Mucosa of gallbladder (tissue), 1 donor: ENCODE measurements at places on chromosomes 4 and X. TPM values are rescaled to one million over a fixed set of nuclear protein-coding genes. Genes with fewer than 3 reads are reported as not detected.

The DCHS2 gene
- 14.2 TPM for total RNA-seq

DNA sequence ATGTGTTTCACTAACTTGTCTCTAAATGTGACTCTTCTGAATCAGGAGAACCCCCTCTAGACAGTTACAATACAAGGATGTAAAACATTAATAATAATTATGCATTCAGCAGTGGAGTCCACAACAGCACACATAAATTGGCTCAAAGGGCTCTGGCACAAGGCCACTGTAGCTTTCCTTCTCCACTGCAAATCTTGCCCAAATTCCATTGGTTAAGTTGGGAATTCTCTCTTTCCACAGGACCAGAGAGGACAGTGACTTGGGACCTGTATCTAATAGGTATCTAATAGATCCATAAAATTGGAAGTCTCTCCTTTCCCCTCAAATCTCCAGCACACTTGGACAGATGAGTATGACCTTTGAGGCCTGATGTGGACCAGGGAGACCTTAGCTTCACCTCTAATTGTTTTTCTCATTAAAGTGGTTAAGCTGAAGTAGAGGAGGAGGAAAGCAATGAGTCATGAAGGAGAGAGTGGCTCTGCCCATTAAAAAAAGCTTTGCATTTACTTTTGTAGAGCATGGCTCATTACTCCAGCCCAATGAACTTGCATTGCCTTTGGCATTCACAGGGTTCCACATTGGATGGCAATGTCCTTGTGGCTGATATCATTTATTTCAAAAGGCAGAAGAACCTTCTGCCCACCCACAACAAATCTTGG lies 72.3 kb upstream of the SH3RF1 start:
- no peak for DNase-seq

DNA sequence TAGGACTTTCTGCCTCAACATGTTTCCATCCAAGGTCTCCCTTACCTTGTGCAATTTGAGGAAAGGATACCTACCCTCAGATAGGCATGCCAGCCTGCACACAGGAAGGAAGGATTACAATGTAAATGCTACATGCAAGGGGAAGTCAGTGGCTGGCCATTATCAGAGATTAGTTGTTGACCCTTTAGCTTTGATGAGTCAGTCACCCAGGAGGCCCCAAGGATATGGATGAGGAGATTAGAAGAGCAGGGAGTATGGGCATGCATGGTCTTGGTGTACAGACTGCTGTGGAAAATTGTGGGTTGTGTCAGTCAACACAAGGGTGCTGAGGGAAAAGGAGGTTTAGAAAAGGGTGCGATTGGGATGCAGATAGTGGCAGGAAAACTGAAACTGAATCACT lies 92.0 kb downstream of the GUCY2F start:
- DNase-seq = no peak

DNA sequence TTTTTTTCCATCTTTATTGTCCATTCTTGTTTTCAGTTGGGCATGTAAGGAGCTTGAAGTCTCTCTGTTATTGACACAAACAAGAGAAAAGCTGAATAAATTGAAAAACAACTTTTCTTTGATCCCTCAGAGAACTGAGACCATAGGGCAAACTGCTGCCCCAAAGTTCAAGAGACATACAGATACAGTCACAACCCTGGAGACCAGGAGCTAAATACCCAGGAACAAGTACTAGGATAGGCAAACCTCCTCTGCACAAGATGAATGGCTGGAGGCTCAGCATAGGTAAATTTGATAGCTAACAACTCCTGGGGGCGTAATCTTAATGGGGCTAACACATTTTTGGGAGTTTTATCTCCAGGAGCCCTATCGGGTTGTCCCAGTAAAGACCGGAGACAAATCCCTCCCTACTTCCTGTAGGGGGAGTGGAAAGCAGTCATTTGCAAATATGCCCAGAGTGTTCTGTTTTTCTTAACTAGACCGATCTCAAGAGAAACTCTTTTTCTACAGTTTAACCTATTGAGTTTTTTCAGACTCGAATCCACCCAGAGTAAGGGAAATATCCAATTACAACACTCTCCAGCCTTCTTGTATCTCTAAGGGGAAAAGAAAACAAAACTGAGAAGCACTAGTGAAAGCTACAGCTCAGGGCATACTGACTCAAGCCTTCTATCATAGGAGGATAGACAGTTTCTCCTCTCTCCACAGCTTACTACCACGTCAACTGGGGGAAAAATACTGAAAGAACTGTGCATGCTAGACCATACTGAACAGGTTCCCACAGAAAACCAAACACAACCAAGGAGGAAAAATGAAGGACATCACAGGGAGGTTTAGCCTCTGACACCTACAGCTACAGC lies 23.1 kb downstream of the MAGEA8 start:
- DNase-seq = no peak

DNA sequence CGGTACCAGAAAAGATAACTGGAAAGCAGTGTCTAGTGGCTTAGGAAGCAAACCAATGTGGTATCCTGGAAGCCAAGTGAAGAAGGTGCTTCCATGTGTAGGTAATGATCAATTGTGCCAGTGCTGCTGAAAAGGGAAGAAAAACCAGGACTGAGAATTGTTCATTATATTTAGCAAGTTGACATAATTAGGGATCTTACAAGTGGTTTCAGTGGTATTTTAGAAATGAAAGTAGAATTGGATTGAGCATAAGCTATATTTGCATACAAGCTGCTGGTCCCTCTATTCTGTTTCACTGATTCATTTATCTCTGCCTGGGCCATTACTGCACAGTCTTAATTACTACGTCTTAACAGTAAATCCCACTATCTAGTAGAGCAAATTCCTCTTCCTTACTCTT lies 32.3 kb downstream of the PRDM8 start:
- no peak for DNase-seq

- DNase-seq = no peak
Observed at GRCh38 chr4:4564522-4564921, 22.7 kb upstream of the STX18 start.

GRCh38 chr4:95092766-95093165 lies 335.0 kb downstream of the BMPR1B start:
- no peak for DNase-seq

The SCML1 gene
- 6.1 TPM for total RNA-seq

GRCh38 chr4:184949020-184949419 lies 69.3 kb upstream of the HELT start:
- DNase-seq = no peak

DNA sequence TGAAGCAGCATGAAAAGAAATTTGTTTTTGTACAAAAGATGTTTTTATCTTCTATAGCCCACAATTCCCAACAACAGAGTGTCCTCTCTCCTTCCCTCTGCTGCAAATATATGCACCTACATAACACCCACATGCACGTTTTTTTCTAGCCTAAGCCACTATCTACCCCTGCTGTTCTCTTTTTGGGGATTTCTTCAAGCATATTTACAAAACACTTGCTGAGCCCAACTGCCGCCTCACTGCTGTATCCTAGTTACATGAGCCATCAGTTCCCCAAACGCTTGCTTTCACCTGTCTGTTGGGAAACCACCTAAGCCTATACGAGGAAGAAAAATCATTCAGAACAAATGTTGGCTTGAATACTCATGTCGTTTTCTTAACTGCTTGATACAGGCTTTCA lies 127.2 kb downstream of the CHRNA9 start:
- no peak for DNase-seq

GRCh38 chr4:113292371-113293042 lies 243.1 kb downstream of the ANK2 start:
- no peak for DNase-seq

DNA sequence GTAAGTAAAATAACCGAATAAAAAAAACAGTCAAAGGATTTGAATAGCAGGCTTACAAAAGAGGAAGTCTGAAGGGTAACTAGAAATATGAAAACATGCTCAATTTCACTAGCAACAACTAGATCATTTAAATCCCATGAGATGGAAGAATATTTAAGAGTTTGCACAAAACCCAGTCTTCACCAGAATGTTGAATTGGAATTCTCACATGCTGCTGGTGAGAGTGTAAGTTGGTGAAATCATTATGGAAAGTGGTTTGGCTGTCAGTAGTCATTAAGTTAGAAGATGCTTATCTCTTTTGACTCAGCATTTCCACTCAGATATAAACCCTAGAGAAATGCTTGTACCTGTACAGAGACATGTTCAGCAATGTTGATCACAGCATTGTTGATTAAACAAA lies 110.1 kb downstream of the PGRMC2 start:
- no peak for DNase-seq

DNA sequence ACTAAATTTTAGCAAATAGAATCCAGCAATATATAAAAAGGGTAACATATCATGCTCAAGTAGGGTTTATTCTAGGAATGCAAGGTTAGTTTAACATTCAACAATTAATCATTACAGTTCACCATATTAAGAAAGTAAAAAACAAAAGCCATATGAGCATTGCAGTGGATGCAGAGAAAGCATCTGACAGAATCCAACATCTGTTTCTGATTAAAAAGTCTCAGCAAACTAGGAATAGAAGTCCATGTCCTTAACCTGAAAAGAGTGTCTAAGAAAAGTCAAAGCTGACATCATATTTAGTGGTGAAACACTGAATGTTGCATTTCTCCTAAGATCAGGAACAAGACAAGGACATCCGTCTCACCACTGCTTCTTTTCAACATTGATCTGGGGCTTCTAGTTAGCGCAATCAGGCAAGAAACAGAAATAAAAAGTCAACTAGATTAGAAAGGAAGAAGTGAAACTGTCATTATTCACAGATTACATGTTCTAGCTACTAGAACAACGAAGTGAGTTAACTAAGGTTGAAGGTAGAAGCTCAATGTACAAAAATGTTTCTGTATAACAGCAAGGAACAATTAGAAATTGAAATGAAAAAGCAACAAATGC lies 49.3 kb downstream of the MRPL1 start:
- no peak for DNase-seq
